ENCODE measurements at places on chromosomes 7 and 10. TPM values are rescaled to one million over a fixed set of nuclear protein-coding genes. Genes with fewer than 3 reads are reported as not detected.

Gene ITGA8
- 2.6 TPM for total RNA-seq

Gene CHN2
- total RNA-seq, result 0.81 TPM

Gene MORN4
- total RNA-seq, result 10.1 TPM

Gene YKT6
- 99.4 TPM for total RNA-seq

Gene PPP1R17
- total RNA-seq, result not detected

Gene LLCFC1
- not detected for total RNA-seq

Gene METTL27
- total RNA-seq, result 10.7 TPM

Gene SLC16A9
- 0.25 TPM for total RNA-seq

Gene TUBB8
- total RNA-seq, result not detected

Gene ATOH7
- total RNA-seq, result not detected

Gene GJD4
- total RNA-seq, result not detected
